Spinal cord (tissue), 10 donors: ENCODE measurements at places on chromosomes 1 and 21. TPM values are rescaled to one million over a fixed set of nuclear protein-coding genes. Genes with fewer than 3 reads are reported as not detected.
A peak's percentile ranks its signal among the peaks of the same experiment; 100 is the strongest.

DNA sequence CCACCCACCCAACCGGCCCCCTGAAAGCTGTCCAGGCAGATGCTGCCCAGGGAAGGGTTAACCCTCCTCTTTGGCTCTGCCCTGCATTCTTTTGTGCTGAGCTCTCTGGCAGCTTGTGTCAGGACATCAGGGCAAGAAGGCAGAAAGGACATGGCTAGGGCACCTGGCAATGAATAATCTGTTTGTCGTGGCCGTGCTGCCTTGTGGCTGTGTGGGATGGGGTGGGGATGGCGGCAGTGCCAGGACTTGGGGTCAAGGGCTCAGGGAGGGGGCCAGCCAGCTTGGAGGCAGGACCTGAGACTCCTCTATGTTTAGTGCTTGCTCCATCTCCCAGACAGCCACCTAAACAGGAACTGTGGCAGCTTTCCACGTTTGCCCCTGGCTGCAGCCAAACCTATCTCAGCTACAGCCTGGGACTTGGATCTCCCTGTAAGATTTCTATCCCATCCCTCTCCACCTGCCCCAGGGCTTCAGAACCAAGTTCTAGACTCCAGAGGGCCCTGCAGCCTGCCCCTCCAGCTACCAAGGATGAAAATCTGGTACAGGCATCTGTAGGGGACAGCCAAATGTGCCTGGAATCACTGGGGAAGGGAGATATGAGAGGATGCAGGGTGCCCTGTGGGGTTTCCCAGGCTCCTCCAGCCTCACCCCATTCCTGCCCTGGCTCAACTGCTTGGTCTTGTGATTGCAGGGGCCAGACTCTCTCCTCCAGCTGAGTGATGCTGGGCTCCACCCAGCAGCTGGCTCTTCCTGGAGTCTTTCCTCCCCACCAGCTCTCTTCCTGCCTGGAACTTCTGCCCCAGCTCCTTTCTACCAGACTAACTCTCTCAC is 9.6 kb upstream of the GPR37L1 start:
- H3K4me1 ChIP-seq = peaks cover 21% of the 10 kb centered on the region
- no peak overlapping the region for H3K4me3 ChIP-seq
- H3K27me3 ChIP-seq = no peaks in the 10 kb centered on the region
- DNase-seq = no peak
- H3K27ac ChIP-seq = peak overlapping the region; percentile 19

GRCh38 chr1:222543817-222544216 is 4.1 kb downstream of the HHIPL2 start:
- H3K27ac ChIP-seq = no peak overlapping the region
- peaks cover 2% of the 10 kb centered on the region for H3K27me3 ChIP-seq
- DNase-seq = no peak
- H3K4me3 ChIP-seq = no peak overlapping the region
- no peaks in the 10 kb centered on the region for H3K36me3 ChIP-seq

The GCSAML gene
- 0.11 TPM for total RNA-seq

DNA sequence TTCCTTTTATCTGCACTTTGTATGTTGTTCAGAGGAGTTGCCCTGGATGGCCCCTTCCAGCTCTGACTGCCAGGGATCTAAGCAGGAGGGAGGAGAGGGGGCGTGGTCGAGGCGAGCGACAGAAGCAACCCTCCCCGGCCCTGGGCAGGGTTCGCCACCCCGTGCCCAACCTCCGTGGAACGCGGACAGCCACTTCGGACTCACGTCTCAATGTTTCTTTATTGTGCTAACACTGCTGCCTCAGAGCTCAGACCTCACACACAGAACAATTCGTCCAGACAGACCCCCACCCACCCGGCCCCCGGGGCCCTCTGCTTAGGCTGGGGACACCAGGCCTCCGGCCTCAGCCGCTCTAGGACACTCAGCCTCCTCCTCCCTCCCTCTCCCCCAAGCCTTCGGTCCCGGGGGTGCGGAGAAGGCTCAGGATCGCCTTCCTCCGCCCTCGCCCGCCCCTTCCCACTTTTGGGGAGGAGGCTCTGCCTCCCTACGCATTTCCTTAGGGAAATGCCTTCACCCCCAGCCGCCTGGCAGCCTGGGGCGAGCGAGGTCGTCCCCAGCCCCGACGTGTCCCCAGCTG is 8.3 kb downstream of the VSIG8 start:
- H3K4me3 ChIP-seq = peak overlapping the region; percentile 53
- H3K27me3 ChIP-seq = no peaks in the 10 kb centered on the region
- peak overlapping the region; percentile 58 for H3K27ac ChIP-seq
- peaks cover 11% of the 10 kb centered on the region for H3K4me1 ChIP-seq
- H3K36me3 ChIP-seq = no peaks in the 10 kb centered on the region

DNA sequence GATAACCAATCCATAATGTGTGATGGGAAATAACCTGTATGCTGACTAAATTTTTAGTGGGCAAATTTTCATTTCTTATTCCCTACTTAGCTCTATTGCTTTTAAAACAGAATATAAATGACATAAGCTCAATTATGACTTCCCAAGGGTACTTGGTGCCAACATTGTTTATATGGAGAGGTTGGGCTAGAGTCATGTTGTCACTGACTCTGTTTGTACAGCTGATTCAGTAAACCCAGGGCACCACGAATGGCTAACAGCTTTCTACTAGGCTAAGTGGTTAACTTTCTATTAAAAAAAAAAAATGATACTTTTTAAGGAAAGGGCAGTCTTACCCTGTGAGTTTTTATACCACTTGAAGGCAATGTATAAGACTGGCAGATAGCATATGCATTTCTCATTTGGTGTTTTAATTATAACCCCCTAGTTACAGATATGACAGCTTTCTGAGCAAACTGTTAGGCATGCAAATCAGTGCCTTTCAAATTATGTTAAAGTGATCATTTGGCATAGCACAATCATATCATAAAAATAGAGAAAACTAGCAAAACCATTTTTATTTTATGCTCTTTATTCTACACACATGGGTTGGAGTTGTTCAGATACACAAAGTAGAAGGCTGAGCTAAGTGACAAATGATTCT is 147.1 kb downstream of the DNM3 start:
- H3K4me1 ChIP-seq = peaks cover 4% of the 10 kb centered on the region
- DNase-seq = no peak
- no peak overlapping the region for H3K27ac ChIP-seq
- no peaks in the 10 kb centered on the region for H3K36me3 ChIP-seq

DNA sequence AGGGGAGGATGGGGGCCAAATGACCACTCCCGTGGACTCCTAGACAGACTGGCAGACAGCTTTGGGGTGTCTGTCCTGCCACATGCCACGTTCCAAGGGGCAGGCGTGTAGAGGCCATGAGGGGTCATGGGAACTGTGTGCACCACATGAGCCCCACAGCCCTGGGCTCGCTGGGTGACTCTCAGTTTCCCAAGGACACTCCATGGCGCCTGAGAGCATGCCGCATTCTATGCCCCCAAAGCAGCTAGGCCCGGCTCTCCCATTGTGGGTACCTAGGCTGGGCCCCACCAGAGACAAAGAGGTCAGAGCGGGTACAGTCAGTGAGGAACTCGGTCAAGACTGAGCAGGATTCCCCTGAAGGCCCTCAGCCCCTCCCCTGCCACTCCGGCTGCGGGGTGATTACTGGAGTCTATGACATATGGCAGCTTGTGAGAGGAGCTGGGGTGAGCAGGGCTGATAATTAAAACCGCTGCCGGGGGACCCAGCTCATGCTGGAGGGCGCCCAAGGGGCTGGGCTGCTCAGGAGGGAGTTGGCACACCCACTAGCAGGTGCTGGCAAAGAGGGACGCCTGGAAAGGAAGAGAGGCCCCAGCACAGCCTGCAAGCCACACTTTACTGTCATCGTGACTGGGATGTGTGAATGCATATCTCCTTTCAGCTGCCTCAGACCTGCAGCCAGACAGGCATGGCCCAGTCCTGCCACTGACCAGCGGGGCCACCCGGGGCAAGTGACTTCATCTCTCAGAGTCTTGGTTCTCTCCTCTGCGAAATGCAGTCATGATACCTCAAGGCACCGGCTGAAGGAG is 8.4 kb downstream of the LRP8 start:
- DNase-seq = peak; percentile 41
- H3K27me3 ChIP-seq = no peaks in the 10 kb centered on the region

The C1QB gene
- total RNA-seq = 44.5 TPM

DNA sequence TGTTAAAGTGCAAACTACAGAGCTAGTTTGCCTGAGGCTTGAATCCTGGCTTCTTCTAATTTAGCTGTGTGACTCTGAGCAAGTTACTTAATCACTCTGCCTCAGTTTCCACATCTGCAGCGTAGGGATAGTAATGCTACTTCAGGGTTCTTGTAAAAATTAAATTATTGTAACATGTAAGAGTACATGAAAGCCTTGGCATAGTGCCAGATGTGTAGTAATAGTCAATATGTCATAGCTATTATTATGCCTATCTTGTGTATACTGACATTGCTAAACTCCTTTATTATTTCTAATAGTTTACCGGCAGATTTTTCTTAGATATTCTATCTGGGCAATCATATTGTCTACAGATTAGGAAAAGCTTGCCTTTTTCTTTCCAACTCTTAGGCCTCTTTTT is 6.8 kb upstream of the TADA1 start:
- H3K36me3 ChIP-seq = no peaks in the 10 kb centered on the region
- H3K27ac ChIP-seq = no peak overlapping the region
- H3K4me1 ChIP-seq = peaks cover 13% of the 10 kb centered on the region
- DNase-seq = no peak
- H3K4me3 ChIP-seq = no peak overlapping the region

DNA sequence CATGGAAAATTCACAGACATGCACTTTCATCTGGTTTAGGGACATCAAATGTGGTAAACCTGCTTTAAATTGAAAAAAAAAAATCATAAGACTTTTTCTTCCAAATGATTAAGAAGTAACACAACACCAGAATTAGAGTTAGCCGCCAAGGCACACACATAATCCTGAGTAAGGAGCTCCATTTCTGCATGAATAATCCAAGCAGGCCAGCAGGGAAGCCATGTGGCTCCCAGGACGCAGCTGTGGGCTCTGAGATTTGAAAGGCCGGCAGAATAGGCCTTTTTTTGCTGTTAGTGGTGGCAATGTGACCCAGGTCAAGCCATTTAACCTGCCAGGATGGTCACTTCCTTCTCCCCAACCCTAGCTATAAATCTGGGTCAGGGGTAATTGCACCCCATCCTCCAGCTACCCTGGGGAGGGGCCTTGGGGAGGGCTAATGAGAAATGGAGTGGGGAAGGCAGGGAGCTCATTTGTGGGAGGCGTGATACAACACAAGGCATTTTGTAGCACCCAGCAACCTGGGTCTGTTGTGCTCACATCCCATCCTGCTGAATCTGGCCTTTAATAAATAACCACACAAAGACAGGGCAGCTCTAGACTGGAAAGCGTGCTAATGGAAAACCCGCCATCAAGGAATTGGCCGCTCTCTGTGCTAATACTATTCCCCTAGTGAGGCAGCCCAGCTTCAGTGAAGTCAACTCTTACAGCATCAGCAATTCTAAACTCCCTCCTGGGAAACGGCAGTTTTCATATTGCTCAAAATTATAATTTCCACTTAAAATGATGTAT is 178.5 kb downstream of the RHOU start:
- no peaks in the 10 kb centered on the region for H3K27me3 ChIP-seq
- H3K4me1 ChIP-seq = peaks cover 12% of the 10 kb centered on the region
- peak; percentile 72 for DNase-seq
- H3K36me3 ChIP-seq = no peaks in the 10 kb centered on the region
- H3K27ac ChIP-seq = peak overlapping the region; percentile 26
- H3K4me3 ChIP-seq = no peak overlapping the region

GRCh38 chr1:209767096-209767495 is 11.2 kb downstream of the TRAF3IP3 start:
- H3K36me3 ChIP-seq = no peaks in the 10 kb centered on the region
- no peak overlapping the region for H3K4me3 ChIP-seq
- no peak for DNase-seq
- no peaks in the 10 kb centered on the region for H3K4me1 ChIP-seq
- H3K27me3 ChIP-seq = no peaks in the 10 kb centered on the region
- H3K27ac ChIP-seq = no peak overlapping the region

GRCh38 chr1:114154146-114154962 is 685 bp upstream of the SYT6 start:
- H3K36me3 ChIP-seq = no peaks in the 10 kb centered on the region
- peaks cover 52% of the 10 kb centered on the region for H3K27me3 ChIP-seq
- no peak overlapping the region for H3K27ac ChIP-seq

DNA sequence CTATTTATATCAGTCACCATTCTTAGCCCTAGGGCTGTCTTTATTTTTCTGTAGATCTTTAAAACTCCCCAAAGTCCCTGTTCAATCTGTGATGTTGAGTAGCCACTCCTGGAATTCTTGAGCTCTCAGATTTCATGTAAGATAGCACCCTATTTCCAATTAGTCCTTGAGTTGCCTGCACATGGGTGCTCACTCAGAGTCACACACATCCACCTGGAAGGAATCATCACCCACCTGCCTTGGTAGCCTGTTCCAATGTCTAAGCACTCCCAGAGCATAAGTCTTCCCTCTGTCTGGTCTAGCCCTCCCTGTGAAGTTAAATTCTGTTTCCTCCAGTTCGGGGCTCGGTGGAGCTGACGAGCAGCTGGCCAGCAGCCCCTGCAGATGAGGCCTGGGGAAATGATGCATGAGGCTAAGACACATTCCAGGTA is 14.7 kb upstream of the ATF3 start:
- DNase-seq = no peak
- peaks cover 4% of the 10 kb centered on the region for H3K4me1 ChIP-seq
- H3K27ac ChIP-seq = no peak overlapping the region
- H3K4me3 ChIP-seq = no peak overlapping the region

- no peak for DNase-seq
- H3K4me3 ChIP-seq = no peak overlapping the region
- H3K4me1 ChIP-seq = peaks cover 19% of the 10 kb centered on the region
- no peaks in the 10 kb centered on the region for H3K27me3 ChIP-seq
These were observed 94.4 kb downstream of the RERE start for GRCh38 chr1:8723010-8723409.

GRCh38 chr1:71796006-71796405 is 486.3 kb downstream of the NEGR1 start:
- no peaks in the 10 kb centered on the region for H3K36me3 ChIP-seq
- DNase-seq = no peak
- no peaks in the 10 kb centered on the region for H3K27me3 ChIP-seq
- no peak overlapping the region for H3K27ac ChIP-seq

GRCh38 chr1:12339811-12340543 is 110.1 kb downstream of the VPS13D start:
- peak; percentile 48 for DNase-seq
- peak overlapping the region; percentile 34 for H3K27ac ChIP-seq
- H3K4me1 ChIP-seq = peaks cover 3% of the 10 kb centered on the region
- H3K36me3 ChIP-seq = peaks cover 6% of the 10 kb centered on the region

The ZNF593OS gene
- total RNA-seq = not detected

The CFHR5 gene
- 0.11 TPM for total RNA-seq

- H3K27me3 ChIP-seq = no peaks in the 10 kb centered on the region
- H3K27ac ChIP-seq = no peak overlapping the region
- H3K4me3 ChIP-seq = no peak overlapping the region
These were observed 25.9 kb upstream of the CD84 start for GRCh38 chr1:160605205-160605604.

The DTL gene
- 12.1 TPM for total RNA-seq

The NBPF26 gene
- total RNA-seq = 30.0 TPM
